ENCODE measurements at places on chromosomes 16 and 17.

DNA sequence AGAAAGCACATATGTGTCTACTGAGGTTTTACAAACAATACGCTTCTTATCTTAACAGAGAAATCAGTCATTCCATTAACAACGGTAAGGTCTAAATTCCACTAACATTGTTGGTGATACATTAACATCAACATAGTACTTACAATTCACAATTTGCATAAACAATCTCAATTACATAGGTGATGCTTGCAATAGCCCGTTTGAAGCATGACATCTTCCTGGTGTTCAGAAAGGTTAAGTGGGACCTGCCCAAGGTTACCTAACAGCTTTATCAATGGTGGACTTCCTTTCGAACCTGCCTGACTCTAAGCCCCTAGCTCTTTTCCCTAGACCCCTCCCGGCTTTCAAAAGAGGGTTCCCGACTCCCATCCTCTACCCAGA lies 699 bp downstream of the FAM222B start:
- DNase-seq: no peak

GRCh38 chr16:11232852-11233726 lies 22.9 kb downstream of the SOCS1 start:
- DNase-seq: no peak

- DNase-seq: no peak
Measured at GRCh38 chr16:3536851-3537250, 36.0 kb downstream of the CLUAP1 start.

GRCh38 chr16:57462209-57462977 lies at the start of gene POLR2C:
POLR2C (plus strand) TSS chr16:57462679; CDS start chr16:57462725, 46 bp downstream.
- DNase-seq: peak; percentile 45

DNA sequence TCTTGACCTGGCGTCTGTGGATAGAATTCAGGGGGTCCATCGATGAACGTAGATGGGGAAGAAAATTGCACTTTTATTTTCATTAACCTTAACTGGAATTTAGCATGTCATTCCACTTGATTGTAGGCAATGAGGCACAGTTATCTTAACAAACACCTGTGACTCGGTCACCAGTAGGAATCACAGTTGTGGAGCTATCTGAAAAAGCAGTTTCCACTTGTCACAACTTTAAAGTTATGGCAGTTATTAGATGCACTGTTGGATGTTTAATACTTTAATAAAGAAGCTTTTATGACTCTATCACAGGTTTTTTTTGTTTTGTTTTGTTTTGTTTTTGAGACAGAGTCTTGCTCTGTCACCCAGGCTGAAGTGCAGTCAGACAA lies 83.7 kb upstream of the LGALS9 start:
- no peak for DNase-seq

DNA sequence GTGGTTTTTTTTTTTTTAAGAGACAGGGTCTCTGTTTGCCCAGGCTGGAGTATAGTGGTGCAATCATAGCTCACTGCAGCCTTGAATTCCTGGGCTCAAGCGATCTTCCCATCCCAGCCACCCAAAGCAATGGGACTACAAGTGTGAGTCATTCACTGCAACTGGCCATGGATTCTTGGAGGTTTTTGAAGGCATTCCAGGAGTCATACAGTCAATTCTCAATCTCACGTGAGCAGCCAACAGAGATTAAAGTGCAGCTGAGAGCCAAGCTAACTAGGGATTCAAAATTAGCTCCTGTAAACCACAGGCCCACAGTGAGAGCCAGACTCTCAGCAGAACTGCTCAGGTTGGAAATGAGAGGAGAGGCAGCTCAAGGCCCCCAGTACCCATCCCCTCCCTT lies 30.2 kb downstream of the XPO6 start:
- DNase-seq: peak; percentile 10
